ENCODE measurements at places on chromosomes 3 and 15.

DNA sequence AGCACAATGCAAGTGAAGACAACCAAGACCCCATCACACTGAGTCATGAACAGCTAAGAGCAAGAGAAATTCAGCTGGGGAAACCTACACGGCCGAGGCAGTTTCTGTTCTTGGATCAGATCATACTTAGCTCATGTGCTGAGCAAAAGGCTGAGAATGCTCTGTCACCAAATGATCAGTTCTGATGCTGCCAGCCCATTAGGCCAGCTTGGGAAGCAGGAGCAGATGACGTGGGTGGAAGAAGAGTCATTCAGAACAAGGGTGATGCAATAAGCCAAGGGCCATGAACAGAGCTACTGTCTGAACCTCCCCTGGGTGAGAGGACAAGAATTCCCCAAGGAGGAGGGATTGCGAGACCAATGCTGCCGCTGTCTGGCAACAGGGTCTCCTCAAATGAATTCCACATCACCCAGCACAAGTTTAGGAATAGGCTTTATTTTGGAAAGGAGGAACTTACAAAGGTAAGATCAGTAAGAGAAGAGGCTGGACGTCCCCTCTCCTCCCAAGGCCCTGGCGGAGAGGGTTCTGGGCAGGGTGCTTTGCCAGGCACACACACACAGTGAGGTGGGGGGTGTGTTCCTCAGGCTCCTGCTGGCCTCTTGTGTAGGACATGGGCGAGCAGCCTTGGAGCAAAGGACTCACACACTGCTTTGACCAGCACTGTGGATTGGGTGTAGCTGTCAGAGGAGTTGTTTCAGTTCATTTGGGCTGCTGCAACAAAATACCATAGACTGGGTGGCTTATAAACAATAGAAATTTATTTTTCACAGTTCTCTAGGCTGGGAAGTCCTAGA lies 65.6 kb upstream of the CTXND1 start:
- no peak for DNase-seq

DNA sequence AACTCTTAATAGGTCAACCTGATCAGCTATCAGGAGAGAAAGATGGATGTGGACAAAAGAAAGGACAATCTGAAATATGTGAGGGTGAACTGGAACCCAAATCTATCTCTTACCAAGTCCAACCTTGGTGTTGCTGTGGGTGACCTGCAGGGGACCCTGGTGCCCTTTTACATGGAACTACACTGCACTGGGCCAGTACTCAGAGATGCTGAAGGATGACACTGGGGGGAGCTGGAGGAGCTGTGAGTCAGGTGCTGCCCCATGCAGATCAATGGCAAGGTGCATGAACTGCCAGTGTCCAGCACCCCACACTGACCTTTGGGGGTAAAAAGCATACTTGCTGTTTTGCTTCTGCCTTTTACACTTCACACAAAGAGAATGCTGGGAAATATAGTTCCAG lies 55.6 kb upstream of the TBC1D5 start:
- no peak for DNase-seq

DNA sequence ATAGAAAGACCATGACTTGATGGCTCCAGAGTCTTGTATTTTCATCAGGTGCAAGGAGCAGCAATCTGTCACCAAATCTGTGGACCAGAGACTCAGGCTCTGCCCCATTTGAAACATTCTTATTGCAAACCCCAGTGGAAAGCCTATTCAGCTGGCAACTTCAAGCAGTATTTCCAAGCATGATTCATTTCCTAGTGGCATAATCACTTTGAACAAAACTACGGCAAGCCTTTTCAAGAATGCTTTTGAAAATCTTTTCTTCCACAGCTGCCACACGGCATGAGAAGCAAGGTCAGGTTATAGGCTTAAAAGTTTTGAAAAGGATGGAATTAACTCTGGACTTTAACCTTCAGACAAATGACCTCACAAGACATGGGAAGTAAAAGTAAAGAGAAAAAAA lies 122.0 kb upstream of the BFSP2 start:
- no peak for DNase-seq

GRCh38 chr15:91472316-91472756 lies 372.3 kb downstream of the SV2B start:
- DNase-seq, result no peak

DNA sequence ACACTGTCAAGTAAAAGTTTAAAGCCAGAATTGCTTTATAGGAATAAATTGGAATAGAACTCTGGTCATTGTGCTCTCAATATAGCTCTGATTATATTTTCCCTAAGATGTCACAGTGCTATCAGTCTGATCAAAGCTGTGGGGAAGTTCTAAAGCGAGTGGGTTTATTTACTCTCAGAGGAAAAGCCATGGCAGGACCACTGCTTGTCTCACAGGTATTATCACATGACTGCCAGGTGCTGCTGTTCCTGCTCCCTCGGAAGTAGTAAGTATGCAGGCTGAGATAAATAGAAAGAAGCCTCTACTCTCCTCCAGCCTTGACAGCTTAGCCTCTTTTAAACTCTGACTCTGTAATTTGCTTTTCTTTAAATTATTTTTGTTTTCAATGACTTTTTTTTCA lies 49.1 kb upstream of the UTS2B start:
- DNase-seq, result no peak

- DNase-seq, result no peak
Measured at GRCh38 chr3:12351145-12351544, 62.3 kb downstream of the PPARG start.

GRCh38 chr15:83504365-83504764 lies 57.2 kb downstream of the SH3GL3 start:
- no peak for DNase-seq

GRCh38 chr15:62278534-62278933 lies 113.4 kb upstream of the C2CD4B start:
- no peak for DNase-seq

- no peak for DNase-seq
Measured at GRCh38 chr15:98455904-98456303, 192.4 kb upstream of the IGF1R start.

- no peak for DNase-seq
Measured at GRCh38 chr3:111336511-111336910, 205.5 kb upstream of the CD96 start.

DNA sequence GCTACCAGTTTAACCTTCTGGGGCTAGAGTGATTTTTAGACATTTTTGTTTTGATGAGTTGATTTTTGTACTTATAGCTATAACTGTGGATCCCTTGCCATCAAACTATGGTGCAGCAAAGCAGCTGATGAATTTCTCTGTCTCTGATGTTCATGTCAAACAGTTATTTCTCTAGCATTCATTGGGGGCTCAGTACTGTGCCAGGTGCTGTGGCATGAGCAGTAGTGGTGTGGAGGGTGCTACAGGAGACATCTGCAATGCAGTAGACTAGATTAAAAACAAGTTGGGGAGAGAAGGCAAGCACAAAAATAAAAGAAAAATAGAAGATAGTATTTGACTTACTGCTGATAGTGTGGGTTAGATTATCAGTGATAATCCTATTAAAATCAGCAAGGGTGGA lies 95.3 kb downstream of the AKAP13 start:
- no peak for DNase-seq

DNA sequence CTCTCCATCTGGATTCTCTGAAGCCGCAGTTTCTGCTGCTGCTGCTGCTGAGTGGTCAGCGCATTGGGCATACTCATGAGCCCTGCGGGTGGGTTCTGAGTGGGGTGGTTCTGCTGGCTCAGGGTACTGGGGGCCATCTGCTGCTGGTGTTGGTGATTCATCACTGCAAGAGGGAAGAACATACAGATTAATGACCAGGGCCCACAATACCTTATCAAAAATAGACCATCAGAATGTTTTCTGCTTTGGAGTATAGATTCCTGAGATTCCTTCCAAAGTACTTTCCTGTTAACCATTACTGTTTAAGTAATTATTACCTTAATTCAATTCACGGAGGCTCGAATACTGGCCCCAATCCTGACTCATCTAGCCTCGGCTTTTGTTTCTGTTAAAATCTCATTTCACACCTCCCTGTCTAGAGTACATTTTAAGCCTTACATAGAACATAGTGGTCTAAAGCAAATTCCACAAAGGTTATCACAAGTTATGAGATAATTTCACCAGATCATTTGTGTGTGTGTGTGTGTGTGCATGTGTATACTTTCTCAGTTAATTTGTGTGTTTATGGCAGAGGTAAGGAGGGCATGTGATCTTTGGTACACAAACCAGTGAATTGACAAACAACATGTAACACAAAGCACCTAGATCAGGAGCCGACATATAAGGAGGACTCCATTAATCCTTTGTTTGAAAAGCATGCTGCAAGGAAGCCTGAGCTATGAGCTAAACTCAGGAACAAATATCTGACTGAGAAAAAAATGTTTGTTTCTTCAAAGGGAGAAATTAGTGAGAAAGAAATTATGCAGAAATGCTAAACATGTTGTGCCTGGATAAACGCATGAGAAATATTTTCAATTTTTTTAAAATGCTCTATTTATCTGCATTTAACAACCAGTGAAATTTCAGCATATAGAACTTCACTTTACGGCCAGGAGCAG lies 68.1 kb downstream of the TM4SF4 start:
- no peak for DNase-seq

DNA sequence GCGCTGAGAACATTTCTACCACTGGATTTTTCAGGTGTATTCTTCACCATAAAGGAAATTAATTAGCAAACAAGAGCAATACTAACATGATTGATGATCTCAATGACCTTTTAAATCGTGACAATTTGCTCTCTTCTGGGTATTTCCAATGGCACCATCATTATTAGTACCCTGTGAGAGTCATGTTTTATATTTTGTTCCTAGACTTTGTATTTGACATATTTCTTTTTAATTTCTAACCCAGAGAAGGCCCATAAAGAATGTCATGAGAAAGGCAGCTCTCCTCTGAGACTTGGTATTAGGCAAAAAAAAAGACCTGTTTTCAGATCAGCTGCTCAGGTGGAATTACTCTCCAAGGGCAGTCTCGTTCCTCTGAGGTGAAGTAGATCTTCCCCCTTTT lies 1253.4 kb downstream of the ROBO2 start:
- no peak for DNase-seq

DNA sequence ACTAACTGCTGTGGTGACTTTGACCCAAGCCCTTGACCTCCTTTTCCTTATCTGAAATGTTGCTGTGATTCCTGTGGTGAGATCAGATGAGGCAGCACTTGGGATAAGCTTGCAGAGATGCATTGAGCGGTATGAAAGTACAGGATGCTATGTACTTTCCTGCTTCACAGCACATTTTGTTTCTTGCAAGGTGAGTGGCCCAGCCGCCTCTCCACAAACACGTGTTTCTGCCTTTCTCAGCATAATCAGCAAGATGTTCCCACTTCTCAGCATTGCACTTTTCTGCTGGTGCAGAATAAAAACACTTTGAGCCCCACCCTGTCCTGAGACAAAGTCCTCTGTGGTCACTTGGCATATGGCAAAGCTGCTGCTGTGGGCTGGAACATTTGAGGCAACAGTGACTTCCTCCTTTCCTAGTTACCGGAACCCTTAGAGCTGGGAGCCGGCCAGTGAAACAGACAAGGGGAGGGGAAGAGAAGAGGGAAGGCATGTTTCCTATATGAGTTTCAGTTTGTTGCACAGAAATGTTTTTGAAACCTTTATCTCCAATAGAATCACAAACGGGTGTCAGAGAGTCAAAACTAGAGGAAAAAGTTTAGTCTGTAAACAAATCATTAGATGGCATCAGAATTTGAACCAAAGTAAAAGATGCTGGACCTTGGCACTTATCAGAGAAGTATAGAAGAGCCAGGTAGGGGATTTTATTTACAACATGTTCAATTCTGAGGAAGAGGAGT lies 5.0 kb downstream of the NUDT16 start:
- no peak for DNase-seq

- no peak for DNase-seq
Measured at GRCh38 chr3:125694761-125695294, 99.5 kb upstream of the OSBPL11 start.

GRCh38 chr15:60135961-60136360 lies 131.8 kb downstream of the FOXB1 start:
- no peak for DNase-seq

- no peak for DNase-seq
Measured at GRCh38 chr3:124653797-124654469, 76.3 kb upstream of the UMPS start.

DNA sequence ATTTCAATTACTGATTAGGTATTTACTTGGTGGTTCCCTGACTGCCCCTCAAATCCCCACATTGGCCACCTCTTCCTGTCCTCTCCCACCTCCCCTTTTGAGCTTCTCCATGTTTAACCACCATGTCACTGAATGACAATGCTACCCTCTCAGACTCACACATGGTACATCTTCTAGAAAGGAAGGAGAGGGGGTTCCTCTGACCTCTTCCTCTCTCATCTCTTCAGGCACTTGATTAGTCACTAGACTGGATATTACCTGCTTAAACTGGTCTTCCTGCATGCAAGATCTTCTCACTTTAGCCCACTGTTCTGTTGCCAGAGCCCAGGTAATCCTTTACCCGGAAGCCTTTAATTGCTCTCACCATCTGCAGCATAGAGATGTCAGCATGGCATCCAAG lies 64.9 kb downstream of the DIPK2A start:
- DNase-seq, result peak; percentile 60

- DNase-seq, result no peak
Measured at GRCh38 chr3:55497250-55497649, 10.1 kb upstream of the WNT5A start.

DNA sequence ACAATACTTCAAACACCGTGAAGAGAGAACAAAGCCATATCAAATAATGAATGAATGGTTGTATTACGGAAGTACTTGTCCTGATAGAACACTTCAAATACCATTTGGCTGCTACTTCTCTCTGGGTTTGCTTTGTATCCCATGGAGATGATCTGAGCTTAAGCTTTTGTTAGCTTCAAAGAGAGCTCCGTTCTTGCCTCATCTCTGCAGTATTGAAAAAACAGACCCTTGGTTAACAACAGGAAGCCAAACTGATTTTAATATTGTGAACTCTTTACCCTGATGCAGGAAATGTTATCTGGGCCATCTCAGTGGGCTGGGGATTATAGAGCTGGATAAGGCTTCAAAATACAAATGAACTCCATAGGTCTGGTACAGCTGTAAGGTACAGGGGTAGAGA lies 101.0 kb downstream of the CHL1 start:
- no peak for DNase-seq

GRCh38 chr3:31193871-31194270 lies 299.4 kb upstream of the GADL1 start:
- DNase-seq, result no peak
